Adrenal gland (tissue), 19 donors: ENCODE measurements at places on chromosomes 6 and 20. TPM values are rescaled to one million over a fixed set of nuclear protein-coding genes. Genes with fewer than 3 reads are reported as not detected.

DNA sequence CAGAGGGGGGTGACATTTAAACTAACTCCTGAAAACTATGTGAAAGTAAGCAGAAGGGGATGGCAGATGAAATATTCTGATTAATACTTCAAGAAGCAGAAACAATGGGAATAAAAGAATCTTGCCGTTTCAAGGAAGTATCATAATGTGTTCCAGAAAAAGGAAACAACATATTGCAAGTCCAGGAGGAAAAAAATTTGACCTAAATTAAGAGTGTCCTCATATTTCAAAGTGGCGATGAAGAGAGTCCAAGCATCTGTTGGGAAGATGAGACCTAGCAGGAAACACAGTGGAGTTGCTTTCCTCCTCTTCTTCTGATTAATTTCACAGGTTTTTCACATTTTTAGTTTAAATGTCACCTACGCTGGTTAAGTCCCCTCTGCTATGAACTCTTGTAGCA lies 45.6 kb upstream of the TNFAIP3 start:
- H3K27me3 ChIP-seq, result no peaks in the 10 kb centered on the region
- H3K27ac ChIP-seq, result no peak overlapping the region
- no peak overlapping the region for H3K4me3 ChIP-seq
- DNase-seq, result no peak
- no peaks in the 10 kb centered on the region for H3K36me3 ChIP-seq
- peaks cover 15% of the 10 kb centered on the region for H3K4me1 ChIP-seq

The SIGLEC1 gene
- total RNA-seq, result 47.2 TPM

The SLC16A10 gene
- 28.2 TPM for total RNA-seq

The EEF1A2 gene
- total RNA-seq, result 178 TPM

The CCN6 gene
- not detected for total RNA-seq

The WASF1 gene
- total RNA-seq, result 4.7 TPM

- no peaks in the 10 kb centered on the region for H3K36me3 ChIP-seq
- no peak overlapping the region for H3K4me3 ChIP-seq
- H3K4me1 ChIP-seq, result peaks cover 16% of the 10 kb centered on the region
- H3K27me3 ChIP-seq, result no peaks in the 10 kb centered on the region
- no peak overlapping the region for H3K27ac ChIP-seq
Measured at GRCh38 chr20:41178904-41179432, 41.6 kb downstream of the PLCG1 start.

The DEFB115 gene
- not detected for total RNA-seq

The ERGIC3 gene
- 313 TPM for total RNA-seq

The MLN gene
- not detected for total RNA-seq

GRCh38 chr20:9566977-9567376 lies 52.6 kb downstream of the LAMP5 start:
- no peak overlapping the region for H3K4me3 ChIP-seq
- H3K36me3 ChIP-seq, result no peaks in the 10 kb centered on the region
- no peaks in the 10 kb centered on the region for H3K27me3 ChIP-seq
- H3K27ac ChIP-seq, result no peak overlapping the region
